ENCODE measurements at places on chromosomes 16 and 17.
A peak's percentile ranks its signal among the peaks of the same experiment; 100 is the strongest.

- no peak for DNase-seq
These were observed 646 bp downstream of the CBX2 start for GRCh38 chr17:79778504-79779083.

DNA sequence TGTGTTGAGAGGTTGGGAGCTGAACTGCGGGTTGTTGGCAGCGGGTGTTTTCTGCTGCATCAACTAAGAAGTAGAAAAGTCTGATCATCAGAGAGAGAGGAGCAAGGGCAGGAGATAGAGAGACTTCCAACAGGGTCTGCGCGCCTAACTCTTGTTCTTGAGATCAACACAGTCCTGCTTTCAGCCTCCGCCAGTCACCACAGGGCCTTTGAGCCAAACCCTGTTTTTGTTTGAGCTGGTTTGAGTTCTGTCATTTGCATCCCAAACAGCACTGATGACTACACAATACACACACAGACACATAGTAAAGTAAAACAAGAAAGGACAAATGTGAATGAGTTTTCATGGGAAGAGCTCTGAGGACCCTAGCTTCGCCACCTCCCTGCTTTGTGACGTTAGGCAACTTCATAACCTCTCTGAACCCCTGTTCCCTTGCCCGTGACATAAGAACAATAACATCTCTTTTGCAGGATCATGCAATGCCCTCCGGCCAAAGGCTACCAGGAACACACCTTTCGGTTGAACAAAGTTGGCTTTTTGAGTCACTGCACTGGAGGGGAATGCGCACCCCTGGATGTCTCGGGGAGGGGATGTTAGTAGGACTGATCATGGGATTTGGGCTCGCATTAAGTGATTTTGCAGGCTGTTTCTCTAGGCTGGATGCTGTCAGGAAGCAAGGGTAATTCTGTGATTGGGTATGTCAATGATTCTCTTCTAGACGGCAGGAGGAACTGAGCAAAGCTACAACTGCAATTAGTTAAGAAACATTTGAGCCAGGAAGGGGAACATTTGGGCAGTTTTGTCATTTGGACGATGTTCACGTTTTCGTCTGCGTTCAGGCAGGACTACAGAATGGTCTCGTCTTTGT is 92.3 kb downstream of the C16orf78 start:
- no peak for DNase-seq

- DNase-seq = no peak
These were observed 14.6 kb downstream of the PDK2 start for GRCh38 chr17:50109785-50110184.

DNA sequence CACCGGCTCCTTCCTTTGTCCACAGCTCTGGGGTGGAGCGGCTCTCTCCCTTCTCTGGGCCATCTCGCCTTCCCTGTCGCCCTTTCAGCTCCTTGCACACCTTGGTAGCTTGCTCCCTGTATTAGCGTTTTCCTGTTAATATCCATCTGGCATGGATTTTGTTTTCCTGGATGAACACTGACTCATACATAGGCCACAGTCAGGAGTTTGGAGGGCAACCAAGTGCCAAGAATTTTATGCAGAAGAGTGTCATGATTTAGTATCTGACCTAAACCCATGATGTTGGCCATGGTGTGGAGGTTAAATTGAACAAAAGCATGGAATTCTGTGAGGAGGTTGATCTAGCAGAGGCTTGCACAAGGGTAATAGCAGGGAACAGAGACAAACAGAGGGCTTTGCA is 180.9 kb downstream of the AIPL1 start:
- no peak for DNase-seq

GRCh38 chr17:59329176-59330052 is 2.0 kb upstream of the YPEL2 start:
- DNase-seq = peak; percentile 33

- no peak for DNase-seq
These were observed 2.8 kb upstream of the PITPNM3 start for GRCh38 chr17:6558932-6559752.

GRCh38 chr17:56985371-56986162 is 7.6 kb downstream of the SCPEP1 start:
- no peak for DNase-seq

GRCh38 chr17:35856603-35857002 is 12.1 kb downstream of the HEATR9 start:
- DNase-seq = no peak

GRCh38 chr16:78001451-78002025 is 20.8 kb upstream of the CLEC3A start:
- DNase-seq = no peak

DNA sequence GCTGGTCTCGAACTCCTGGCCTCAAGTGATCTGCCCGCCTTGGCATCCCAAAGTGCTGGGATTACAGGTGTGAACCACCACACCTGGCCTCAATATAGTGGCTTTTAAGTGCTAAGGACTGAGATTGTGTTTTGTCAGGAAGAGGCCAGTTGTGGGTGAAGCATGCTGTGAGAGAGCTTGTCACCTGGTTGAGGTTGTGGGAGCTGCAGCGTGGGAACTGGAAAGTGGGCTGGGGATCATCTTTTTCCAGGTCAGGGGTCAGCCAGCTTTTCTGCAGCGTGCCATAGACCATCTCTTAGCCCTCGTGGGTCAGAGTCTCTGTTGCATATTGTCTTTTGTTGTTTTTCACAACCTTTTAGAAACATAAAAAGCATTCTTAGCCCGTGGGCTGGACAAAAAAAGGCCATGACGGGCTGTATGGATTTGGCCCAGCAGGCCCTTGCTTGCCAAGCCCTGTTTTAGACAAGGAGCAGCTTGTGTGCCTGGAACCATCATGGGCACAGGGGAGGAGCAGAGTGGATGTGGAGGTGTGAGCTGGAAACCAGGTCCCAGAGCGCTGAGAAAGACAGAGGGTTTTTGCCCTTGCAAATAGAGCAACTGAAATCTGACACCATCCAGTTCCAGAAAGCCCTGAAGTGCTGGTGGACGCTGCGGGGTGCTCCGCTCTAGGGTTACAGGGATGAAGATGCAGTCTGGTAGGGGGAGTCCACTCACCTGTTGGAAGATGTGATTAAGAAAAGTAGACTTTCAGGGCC is 5.5 kb downstream of the BIRC5 start:
- DNase-seq = no peak

GRCh38 chr17:32159586-32160438 is 17.5 kb downstream of the RHOT1 start:
- no peak for DNase-seq

- DNase-seq = no peak
These were observed 22.3 kb upstream of the PABPN1L start for GRCh38 chr16:88888461-88889387.

DNA sequence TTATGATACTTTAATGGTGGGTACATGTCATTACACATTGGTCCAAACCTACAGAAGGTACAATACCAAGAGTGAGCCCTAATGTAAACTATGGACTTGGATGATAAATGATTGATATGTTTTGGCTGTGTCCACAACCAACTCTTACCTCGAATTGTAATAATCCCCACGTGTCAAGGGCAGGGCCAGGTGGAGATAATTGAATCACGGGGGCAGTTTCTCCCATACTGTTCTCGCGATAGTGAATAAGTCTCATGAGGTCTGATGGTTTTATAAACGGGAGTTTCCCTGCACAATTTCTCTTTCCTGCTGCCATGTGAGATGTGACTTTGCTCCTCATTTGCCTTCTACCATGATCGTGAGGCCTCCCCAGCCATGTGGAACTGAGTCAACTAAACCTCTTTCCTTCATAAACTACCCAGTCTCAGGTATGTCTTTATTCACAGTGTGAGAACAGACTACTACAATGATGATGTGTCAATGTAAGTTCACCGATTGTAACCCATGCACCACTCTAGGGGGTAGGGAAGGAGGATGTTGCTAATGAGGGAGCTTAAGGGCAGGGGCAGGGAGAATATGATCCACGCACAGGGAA is 7.0 kb upstream of the METTL22 start:
- no peak for DNase-seq

DNA sequence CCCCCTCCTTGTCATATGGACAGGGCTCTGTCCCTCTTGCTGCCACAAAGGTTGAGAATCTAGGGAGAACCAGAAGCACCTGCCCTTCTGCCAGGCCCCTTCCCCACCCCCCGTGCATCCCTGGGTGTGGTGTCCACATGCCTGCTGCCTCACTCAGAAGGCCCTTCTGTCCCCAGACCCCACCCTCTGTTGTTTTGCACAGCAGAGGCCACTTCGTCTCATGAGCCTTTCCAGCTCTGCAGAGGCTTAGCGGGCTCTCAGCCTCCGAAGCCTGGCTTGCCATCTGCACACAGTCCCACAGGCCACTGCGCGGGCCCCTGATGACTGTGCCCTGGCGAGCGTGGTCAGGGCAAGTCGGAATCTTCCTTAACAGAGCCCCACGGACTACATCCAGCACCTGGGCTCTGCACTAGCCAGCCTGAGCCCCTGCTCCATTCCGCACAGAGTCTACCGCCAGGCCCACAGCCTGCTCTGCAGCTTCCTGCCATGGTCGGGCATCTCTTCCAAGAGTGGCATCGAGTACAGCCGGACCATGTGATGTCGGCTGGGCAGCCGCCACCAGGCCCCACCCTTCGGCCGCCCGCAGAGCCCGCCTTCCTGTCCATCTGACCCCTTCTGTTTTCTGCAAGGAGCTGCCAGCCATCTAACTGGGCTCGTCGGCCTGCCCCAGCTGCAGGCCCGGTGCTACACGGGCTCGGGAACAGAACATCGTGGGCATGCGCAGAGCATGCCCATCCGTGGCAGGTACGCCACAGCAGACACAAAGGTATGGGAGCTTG is 10.8 kb downstream of the C16orf90 start:
- DNase-seq = no peak

GRCh38 chr17:40553694-40554534 is 11.4 kb downstream of the CCR7 start:
- DNase-seq = no peak

DNA sequence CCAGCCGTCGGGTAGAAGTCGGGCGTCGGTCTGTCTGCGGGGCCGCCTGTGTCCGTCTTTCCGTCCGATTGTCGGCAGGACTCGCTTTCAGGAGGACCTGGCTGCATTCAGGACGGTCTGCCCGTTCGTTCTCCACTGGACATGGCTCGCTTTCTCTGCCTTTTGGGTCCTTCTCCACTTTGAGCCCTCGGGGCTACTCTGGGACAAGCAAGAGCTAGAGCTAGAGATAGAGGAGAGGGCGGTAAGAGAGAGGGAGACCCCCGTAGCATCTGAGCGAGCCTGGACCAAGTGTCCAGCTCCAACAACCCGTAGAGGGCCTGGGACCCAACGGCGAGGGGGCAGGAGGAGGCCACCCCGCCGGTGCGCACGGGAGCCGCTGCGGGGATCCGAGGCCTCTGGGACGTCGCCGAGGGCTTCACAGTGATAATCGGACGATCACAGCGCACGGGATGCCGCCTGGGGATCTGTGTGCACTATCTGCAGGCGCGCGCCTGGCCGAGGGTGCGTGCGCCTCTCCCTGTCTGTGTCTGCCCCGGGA is 4.5 kb downstream of the TBX4 start:
- DNase-seq = no peak

GRCh38 chr17:13569398-13570123 is 32.2 kb downstream of the HS3ST3A1 start:
- DNase-seq = no peak

DNA sequence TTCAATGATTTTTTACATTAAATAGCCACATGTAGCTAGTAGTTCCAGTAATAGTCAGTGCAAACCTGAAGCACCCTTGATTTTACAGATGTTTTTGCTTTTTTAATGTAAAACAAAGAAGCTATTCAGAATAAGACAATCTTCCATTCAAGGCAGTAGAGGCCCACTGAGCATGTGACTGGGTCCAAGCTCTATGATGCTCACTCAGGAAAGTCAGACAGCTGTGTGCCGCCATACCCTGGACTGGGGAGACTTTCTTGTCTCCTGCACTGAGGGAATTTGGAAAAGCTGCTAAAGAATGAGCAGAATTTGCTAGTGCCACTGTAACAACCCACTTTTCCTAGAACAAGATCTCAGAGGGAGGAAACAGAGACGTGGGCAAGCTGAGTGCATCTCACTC is 11.5 kb downstream of the CENPN start:
- DNase-seq = no peak

DNA sequence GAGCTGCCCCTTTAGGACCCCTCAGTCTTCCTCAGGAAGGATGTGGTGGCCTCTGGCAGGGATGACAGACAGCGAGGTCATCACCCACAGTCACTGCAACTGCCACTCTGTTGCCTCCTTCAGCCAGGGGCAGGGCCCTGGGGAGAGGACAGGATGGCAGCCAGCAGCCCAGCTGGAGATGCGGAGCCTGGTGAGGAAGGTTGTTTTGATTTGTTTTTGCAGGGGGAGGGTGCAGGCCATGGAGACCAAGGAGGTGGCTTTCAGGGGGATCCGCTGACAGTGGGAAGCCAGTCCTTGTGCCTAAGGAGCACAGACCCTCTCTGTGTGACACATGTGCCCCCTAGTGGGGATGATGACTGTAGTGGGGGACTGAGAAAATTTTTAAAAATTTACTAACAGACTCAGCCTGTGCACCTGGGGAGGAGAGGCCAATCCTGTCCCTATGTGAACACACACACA is 7.4 kb downstream of the PRCD start:
- DNase-seq = peak; percentile 90

DNA sequence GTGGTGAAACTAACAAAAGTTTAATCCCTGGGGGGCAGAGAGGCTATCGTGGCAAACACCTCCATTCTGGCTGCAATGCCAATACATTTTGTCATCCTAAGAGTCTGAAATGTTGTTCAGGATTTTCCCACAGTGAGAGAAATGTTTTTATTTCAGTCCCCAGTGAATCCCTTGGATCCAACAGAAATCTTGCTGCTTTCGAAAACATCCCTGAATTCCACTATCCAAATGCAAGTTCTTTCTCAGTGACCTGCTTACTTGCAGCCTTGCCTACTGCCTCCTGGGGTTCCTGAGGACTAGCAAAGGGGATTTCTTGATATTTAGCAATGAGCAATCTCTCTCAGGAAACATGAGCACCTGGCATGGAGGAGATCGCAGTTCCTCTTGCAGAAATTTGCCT is 202.1 kb upstream of the IRX3 start:
- DNase-seq = no peak

- no peak for DNase-seq
These were observed 68.0 kb upstream of the NKD1 start for GRCh38 chr16:50480206-50480605.

GRCh38 chr17:48241131-48241591 is 133.6 kb downstream of the SNX11 start:
- DNase-seq = no peak

DNA sequence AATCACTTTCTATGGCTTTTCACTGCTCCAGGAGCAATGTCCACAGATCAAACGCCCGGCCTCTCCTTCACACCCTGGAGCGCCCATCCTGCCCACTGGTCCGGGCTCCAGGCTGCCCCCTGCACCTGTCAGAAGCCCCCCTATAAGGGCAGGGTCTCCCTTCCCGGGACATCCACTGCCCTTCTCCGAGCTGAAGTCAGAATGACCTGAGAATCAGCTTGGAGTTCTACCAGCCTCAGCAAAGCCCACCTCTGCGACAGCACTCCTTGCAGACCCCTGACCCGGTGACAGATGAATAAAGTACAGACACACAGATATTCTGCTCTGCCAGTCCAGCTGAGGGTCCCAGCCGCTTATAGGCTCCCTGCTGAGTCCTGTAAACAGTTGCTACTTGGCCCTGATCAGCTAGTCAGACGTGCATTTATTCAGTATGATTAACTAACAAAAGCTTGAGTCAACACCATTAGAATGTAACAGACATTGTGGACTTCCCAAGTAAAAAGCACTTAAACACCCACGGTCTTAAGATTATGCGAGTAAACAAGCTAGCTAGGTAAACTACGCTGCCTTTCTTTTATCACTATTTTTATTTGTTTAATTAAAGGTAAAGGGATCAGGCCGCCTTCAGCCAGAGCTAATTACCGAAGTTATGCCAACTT is 4.8 kb downstream of the SLC7A5 start:
- no peak for DNase-seq

- no peak for DNase-seq
These were observed 231.1 kb upstream of the CDH5 start for GRCh38 chr16:66135421-66135831.
